Glomerular endothelial cell (primary cell): ENCODE measurements at places on chromosomes 7 and 10. TPM values are rescaled to one million over a fixed set of nuclear protein-coding genes. Genes with fewer than 3 reads are reported as not detected.

NOS3 gene
- 16.5 and 22.0 TPM in 2 replicates for total RNA-seq

PPP1R3C gene
- total RNA-seq, result 0.87 and 1.3 TPM in 2 replicates

- DNase-seq, result no peak
Measured at GRCh38 chr10:97875391-97875790, 25.7 kb downstream of the GOLGA7B start.

DNA sequence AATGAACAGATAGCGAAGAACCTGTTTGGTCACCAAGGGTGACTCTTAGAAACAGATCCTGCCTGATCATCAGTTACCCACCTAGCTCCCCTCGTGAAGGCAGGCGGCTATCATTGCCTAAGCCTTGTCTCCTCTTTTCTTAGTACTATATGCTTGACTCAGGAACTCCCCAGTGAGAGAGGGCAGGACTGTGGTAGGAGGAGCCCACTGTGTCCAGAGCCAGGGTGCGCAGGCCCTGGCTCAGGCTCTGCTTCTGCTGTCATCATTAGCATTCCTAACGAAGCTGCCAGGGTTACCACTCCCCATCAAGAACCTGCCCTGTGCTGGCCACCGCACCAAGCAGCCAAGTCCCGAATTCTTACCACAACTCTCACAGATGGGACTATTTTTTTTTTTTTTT lies 160.8 kb downstream of the CHN2 start:
- DNase-seq, result no peak

GPR26 gene
- not detected in 2 replicates for total RNA-seq

DNA sequence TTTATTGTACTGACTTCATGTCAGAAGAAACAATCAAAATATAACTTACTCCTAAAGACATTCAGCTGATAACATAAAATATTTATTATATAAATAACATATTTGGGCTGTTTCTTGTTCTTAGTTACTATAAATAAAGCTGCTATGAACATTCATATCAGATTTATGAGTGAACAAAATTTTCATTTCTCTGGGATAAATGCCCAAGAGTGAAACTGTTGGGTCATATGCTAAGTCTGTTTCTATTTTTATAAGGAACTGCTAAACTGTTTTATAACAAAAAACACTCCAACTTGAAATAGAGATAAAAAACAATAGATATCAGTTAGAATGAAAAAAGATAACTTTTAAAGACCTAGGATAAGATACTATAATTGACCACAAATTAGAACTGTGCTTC lies 26.5 kb upstream of the CC2D2B start:
- DNase-seq, result no peak

INSYN2A gene
- total RNA-seq, result 0.12 and 0.53 TPM in 2 replicates

GRCh38 chr10:23568996-23569395 lies 130.1 kb downstream of the OTUD1 start:
- DNase-seq, result no peak

- DNase-seq, result no peak
Measured at GRCh38 chr10:107589081-107589480, 424.6 kb upstream of the SORCS1 start.

FLNC gene
- 131 and 170 TPM in 2 replicates for total RNA-seq

GRCh38 chr10:128865436-128866195 lies 601.4 kb upstream of the MGMT start:
- no peak for DNase-seq

C7orf57 gene
- total RNA-seq, result 0.64 TPM in 1 of 2 replicates, not detected in the other

FAM237B gene
- total RNA-seq, result not detected in 2 replicates

DNA sequence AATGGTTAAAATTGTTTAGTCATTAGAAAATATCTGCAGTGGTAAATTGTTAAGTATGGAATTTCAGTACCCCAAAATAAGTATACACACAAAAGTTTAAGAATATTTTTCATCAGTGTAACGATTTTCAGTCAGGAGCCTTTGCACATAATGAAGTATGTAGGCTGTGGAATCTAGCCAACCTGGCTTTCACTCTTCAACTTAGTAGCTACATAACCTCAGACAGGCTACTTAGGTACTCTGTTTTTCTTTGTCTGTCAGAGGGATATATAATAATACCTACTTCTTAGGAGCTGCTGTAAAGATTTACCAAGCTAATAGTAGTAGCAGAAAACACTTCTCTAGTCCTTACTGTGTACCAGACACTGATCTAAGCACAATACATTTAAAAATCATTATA lies 137.5 kb downstream of the ZEB1 start:
- DNase-seq, result no peak

DNA sequence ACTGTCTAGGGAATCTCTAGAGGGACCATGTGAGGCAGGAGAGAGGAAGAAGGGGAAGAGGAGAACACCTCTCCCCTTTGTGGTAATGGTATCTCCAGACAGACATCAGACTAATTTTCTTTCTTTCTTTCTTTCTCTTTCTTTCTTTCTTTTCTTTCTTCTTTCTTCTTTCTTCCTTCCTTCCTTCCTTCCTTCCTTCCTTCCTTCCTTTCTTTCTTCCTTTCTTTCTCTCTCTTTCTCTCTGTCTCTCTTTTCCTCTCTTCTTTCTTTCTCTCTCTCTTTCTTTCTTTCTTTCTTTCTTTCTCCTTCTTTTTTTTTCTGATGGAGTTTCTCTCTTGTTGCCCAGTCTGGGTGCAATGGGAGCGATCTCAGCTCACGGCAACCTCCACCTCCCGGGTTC lies 73.2 kb upstream of the PAX2 start:
- no peak for DNase-seq

FAM25A gene
- not detected in 2 replicates for total RNA-seq

EIF5AL1 gene
- 0.53 TPM in 2 replicates for total RNA-seq

- DNase-seq, result no peak
Measured at GRCh38 chr10:84159076-84159685, 14.4 kb upstream of the GPR15LG start.

DNA sequence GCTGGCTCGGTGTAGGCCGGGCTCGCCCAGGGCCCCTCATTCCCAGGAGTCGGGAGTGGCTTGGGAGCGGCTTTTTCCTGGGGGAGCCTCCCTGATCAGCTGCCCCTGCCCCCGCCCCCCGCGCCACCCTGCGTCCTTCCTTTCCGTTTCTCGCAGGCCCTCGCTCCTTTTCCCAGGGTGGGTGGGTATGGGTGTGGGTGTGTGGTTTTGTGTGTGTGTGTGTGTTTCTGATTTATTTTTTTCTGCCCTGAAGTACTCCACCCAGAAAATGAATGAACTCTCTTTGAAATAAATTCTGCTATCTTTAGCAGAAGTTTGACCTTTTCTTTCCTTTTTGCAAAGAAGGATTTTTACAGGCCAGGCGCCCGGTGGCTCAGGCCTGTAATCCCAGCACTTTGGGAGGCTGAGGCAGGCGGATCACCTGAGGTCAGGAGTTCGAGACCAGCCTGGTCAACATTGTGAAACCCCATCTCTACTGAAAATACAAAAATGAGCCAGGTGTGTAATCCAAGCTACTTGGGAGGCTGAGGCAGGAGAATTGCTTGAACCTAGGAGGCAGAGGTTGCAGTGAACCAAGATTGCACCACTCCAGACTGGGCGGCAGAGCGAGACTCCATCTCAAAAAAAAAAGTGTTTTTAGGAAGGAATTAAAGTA lies 30.0 kb upstream of the AP5Z1 start:
- DNase-seq, result no peak

- no peak for DNase-seq
Measured at GRCh38 chr10:110829721-110830410, 41.9 kb upstream of the PDCD4 start.

- DNase-seq, result no peak
Measured at GRCh38 chr7:94313926-94314325, 80.8 kb upstream of the COL1A2 start.

- no peak for DNase-seq
Measured at GRCh38 chr7:119392-120163, 72.8 kb upstream of the FAM20C start.

DNA sequence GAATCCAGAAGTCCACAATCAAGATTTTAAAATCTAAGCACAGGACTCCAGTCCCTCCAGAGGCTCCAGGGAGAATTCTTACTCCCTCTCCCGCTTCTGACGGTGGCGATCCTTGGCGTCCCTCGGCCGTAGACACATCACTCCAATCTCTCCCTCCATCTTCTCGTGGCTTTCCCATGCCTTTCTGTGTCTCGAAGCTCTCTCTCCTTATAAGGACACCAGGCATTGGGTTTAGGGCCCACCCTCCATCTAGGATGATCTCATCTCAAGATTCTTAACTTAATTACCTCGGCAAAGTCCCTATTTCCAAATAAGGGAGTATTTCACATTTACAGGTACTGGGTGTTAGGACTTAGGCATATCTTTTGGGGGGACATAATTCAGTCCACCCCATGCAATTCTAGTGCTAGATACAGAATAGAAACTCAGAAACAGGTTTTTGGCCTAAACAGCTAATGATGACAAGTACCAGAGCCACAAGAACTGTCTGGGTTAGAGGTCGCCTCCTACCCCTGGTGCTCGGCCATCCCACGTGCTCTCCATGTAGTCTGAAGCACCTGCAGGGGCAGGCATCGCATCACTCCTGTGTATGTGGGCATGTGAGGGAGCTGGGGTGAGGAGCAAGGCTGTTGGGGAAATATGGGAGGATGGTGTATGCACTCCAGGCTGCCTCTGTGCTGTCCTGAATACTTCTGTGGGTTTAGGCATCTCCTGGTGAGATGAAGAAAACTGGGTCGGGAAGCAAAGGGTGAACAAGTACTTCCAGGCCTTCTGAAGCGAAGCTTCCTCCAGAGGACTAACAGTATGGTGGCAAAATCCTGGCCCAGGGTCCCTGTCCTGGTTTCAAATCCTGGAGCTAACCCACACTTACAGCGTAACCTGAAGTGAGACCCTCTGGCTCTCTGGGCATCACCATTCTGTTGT lies 298.3 kb upstream of the ZMIZ1 start:
- DNase-seq, result no peak
